Left lung (tissue), 14 donors: ENCODE measurements at places on chromosomes 16 and 17. TPM values are rescaled to one million over a fixed set of nuclear protein-coding genes. Genes with fewer than 3 reads are reported as not detected.

Gene C17orf113
- total RNA-seq = 1.2 TPM

Gene KRT39
- 0.41 TPM for total RNA-seq

DNA sequence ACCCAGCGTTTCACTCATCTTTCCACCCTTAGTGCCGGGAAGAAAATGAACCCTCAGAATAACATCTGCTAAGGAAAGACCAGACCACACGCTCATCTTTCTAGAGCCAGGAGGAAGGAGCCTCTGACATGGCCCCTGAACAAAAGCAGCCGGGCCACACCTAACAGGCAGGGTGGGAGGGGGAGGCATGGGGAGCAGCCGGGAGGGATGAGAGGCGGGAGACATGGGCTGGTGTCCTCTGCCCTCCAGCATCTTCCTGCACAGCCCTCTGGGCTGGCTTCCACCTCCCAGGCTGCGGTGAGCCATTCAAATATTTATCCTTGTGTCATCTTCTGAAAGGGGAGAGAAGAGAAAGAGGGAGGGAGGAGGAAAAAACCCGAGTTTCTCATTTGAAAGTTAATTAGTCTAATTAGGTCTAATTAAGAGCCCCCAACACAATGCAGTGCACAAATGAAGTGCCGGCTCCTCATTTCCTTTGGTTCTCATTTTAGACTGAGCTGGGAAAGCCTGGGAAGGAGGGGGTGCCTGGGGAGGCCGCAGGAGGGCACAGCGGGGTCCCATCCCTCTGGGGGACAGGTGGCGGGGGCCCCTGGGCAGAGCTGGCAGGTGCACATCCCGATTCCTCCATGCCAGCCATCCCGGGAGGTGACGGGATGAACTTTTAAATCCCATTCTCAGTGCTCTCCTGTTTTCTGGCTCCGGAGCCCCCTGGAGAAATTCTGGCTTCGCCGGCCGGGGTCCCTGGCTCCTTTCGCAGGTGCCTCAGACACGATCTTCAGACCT lies 90.5 kb downstream of the ENGASE start:
- no peak overlapping the region for H3K27ac ChIP-seq
- H3K27me3 ChIP-seq = peaks cover 79% of the 10 kb centered on the region
- H3K36me3 ChIP-seq = no peaks in the 10 kb centered on the region
- no peaks in the 10 kb centered on the region for H3K4me1 ChIP-seq
- H3K4me3 ChIP-seq = no peak overlapping the region
- no peak for DNase-seq

GRCh38 chr16:51327001-51327400 lies 175.9 kb upstream of the SALL1 start:
- DNase-seq = no peak
- no peaks in the 10 kb centered on the region for H3K36me3 ChIP-seq
- H3K27me3 ChIP-seq = no peaks in the 10 kb centered on the region
- no peaks in the 10 kb centered on the region for H3K4me1 ChIP-seq

GRCh38 chr16:31108794-31109558 lies 790 bp downstream of the BCKDK start:
- H3K4me1 ChIP-seq = peaks cover 14% of the 10 kb centered on the region
- H3K36me3 ChIP-seq = no peaks in the 10 kb centered on the region
- H3K27me3 ChIP-seq = no peaks in the 10 kb centered on the region
- no peak for DNase-seq
- peak overlapping the region; percentile 88 for H3K27ac ChIP-seq

GRCh38 chr16:19644877-19645276 lies 73.2 kb downstream of the KNOP1 start:
- no peak for DNase-seq
- H3K4me1 ChIP-seq = no peaks in the 10 kb centered on the region
- no peaks in the 10 kb centered on the region for H3K27me3 ChIP-seq
- H3K36me3 ChIP-seq = peaks cover 76% of the 10 kb centered on the region
- H3K27ac ChIP-seq = no peak overlapping the region
